ENCODE measurements at places on chromosomes 2 and 18.

DNA sequence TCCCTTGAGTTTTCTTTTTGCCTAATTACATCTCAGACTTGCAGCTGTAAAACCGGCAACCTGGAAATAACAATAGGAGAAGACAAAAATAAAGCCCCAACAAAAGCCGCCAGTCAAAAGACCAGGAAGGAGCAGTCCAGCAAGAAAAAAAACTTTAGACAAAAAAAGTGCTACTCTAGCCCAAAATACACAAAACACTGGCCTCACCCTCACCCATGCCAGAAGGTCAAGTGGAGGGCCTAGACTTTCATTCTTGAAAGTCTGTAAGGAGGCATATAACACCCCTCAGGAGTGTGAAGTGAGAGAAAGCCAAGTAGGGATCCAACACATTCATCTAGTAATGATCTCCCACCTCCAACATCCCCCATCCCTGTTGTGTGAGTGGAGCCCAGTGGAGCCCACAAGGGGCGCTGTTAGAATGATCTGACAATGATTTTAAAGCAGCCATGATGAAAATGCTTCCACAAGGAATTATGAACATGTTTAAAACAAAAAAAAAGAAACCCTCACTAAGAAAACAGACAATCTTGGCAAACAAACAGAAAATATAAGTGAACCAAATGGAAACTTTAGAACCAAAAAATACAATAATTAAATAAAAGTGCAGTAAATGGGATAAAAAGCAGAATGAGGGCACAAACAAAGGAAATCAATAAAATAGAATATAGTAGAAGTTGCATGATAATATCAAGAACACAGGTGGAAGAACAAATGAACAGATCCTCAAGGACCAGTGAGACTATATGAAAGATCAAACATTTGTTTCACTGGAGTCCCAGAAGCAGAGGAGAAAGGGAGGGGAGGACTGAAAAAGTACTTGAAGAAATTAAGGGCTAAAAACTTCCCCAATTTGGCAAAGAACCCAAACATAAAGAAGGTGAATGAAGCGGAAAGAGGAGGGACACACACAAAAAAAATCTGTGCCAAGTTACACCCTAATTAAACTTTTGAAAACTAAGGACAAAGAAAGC is 23.9 kb downstream of the SESTD1 start:
- no peak for DNase-seq

DNA sequence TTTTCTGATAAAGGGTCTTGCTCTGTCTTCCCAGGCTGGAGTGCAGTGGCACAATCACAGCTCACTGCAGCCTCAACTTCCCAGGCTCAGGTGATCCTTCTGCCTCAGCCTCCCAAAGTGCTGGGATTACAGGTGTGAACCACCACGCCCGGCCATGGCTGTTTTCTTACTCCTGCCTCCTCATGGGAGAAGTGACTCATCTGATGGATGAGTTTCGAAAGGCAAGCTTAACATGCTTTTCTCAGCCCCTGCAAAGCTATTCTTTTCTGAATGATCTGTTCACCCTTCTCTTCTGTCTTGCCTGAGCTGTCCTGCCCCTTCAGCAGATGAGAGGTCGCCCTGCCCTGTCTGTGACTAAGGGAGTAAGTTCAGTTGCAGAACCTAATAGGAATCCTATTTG is 929 bp upstream of the CREG2 start:
- DNase-seq, result no peak

- no peak for DNase-seq
These were observed 63.6 kb downstream of the INSIG2 start for GRCh38 chr2:118151831-118152230.

- DNase-seq, result no peak
These were observed 47.6 kb downstream of the COBLL1 start for GRCh38 chr2:164794016-164794415.

- no peak for DNase-seq
These were observed 11.2 kb upstream of the DDX1 start for GRCh38 chr2:15580451-15580850.

GRCh38 chr2:1931003-1931914 is 186.9 kb upstream of the PXDN start:
- no peak for DNase-seq

DNA sequence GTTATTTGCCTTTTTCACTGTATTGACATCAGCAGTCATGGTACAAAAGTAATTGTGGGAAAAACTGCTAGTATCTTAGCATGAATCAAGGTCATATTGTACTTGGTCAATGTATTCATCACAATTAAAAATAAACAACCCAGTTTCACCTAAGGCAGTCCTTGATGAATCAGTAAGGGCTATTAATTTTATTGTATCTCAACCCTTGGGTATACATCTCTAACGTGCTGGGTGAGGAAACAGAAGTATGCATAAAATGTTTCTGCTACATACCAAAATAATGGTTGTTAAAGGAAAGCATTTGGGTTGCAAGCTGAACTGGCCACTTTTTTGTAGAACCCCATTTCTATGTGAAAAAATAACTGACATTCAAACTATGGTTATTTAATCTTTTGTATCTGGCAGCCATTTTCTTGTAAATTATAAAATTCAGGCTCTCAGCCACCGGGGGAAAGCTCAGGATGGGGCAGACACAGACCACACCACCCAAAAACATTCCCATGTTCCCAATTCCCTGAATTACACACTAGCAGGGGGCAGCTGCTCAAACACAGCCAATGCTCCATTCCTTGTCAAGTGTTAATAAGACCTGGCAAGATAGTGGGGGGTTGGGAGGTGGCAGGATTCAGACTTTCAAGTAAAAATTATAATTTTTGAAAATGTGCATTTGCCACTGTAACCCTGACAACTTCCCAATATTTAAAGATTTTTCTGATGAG is 49.3 kb downstream of the OLA1 start:
- DNase-seq, result no peak

DNA sequence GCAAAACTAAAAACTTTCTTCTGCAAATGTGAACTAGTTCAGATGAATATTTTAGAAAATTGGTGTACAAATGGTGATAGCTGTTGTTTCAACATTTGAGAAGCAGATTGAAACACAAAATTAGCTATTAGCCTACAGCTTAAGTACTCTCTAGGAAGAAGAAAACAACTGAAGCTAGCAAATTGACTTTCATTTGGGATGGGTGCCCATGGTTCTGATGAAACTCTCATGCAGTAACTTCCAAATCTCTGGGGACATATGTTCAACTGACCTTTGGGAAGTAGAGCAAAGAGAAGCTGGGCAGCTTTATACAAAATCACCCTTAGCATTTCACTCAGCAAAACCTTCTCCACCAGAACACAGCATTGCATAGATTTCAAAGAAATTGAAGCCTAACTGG is 119.0 kb downstream of the GALNT13 start:
- DNase-seq, result no peak

- no peak for DNase-seq
These were observed 219.8 kb downstream of the DPP10 start for GRCh38 chr2:114661971-114662939.

- no peak for DNase-seq
These were observed 63.5 kb upstream of the TTN start for GRCh38 chr2:178870703-178871102.

DNA sequence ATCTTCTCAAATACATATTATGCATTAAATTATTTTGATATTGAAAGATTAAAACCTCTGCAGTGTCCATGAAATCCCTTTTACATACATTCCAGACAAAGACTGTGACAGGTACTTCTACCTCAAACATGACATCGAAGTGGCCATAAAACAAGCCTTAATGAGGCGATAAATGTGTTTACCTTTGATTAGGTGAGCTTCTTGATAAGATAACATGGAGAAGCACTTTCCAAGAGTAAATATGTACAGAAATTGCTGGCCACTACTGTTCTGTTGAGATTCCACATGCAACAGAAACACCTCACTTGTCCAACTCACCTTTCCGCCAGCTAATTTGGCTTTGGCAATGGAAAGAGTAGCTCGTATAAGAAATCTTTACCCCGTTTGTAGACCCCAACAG is 55.2 kb downstream of the ZEB2 start:
- no peak for DNase-seq

DNA sequence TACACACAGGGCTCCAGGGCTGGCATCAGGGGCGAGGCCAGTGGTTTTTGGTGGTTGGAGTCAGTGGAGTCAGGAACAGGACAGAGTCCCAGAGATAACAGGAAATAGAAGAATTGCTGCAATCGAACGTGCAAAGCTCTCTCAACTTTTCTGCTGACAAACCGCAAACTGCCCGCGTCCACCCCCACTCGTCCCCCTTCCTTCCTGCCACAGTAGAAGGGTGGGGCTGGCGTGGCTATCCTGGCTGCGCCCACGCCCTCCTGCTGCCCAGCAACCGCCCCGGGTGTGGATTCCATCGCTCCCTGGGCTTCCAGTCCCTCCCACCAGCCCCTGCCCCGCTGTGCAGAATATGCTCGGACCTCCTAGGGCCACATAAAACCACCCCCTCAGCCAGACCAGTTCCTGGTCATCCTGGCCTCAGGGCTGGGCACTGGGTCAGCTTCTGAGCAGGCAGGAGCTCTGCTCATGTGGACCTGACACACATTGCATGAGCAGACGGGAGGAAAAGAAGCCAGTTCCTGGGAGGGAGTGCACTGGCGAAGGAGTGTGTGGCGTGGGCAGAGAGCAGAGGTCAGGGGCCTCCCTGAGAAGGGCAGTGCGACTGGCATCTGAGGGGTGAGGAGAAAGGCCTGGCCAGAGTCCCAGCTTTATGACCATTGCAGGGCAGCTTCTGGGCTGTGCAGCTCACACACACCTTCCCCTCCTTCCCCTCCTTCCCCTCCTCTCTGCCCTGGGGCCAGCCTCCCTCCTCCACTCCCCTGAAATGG is 85.4 kb upstream of the ATG16L1 start:
- peak; percentile 20 for DNase-seq

GRCh38 chr2:123696021-123696420 is 329.1 kb upstream of the CNTNAP5 start:
- no peak for DNase-seq

- DNase-seq, result no peak
These were observed 4.6 kb downstream of the EN1 start for GRCh38 chr2:118842661-118843482.

- DNase-seq, result no peak
These were observed 109.3 kb downstream of the ANTXR1 start for GRCh38 chr2:69122271-69122670.

DNA sequence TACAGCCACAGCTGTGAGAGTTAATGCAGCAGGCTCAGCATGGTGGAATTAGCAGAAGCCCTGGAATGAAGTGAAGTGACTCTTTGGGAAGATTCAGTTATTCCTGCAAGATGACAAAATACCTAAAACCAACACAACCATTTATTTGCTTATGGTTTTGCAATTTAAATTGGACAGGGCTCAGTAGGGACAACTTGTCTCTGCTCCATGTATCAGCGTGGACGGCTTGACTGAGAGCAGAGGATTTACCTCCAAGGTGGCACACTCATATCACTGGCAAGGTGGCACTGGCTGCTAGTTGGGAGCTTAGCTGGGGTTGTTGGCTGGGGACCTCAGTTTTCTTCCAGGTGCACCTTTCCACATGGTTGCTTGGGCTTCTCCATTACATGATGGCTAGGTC is 58.3 kb downstream of the LTBP1 start:
- DNase-seq, result no peak

DNA sequence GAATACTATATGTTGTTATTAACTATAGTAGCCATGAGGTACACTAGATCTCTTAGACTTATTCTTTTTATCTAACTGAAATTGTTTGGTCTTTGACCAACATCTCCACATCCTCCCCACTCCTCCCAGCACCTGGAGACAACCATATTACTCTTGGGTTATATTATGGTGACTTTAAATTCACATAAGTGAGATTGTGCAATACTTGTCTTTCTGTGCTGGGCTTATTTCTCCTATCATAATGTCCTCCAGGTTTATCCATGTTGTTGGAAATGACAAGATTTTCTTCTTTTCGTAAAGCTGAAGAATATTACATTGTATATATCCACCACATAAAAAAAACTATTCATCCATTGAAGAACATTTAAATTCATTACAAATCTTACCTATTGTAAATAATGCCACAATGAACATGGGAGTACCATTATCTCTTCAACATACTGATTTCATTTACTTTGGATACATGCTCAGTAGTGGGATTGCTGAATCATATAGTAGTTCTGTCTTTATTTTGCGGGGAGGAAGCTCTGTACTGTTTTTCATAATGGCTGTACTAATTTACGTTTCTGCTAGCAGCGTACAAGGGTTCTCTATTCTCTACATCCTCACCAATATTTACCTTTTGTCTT is 159.2 kb upstream of the SCN7A start:
- DNase-seq, result no peak

DNA sequence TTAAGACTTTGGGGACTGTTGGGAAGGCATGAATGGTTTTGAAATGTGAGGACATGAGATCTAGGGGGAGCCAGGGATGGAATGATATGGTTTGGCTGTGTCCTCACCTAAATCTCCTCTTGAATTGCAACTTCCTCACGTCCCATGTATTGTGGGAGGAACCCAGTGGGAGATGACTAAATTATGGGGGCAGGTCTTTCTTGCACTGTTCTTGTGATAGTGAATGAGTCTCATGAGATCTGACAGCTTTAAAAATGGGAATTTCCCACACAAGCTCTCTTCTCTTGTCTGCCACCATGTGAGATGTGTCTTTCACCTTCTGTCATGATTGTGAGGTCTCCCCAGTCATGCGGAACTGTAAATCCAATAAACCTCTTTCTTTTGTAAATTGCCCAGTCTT is 11.5 kb upstream of the MBP start:
- DNase-seq, result no peak

DNA sequence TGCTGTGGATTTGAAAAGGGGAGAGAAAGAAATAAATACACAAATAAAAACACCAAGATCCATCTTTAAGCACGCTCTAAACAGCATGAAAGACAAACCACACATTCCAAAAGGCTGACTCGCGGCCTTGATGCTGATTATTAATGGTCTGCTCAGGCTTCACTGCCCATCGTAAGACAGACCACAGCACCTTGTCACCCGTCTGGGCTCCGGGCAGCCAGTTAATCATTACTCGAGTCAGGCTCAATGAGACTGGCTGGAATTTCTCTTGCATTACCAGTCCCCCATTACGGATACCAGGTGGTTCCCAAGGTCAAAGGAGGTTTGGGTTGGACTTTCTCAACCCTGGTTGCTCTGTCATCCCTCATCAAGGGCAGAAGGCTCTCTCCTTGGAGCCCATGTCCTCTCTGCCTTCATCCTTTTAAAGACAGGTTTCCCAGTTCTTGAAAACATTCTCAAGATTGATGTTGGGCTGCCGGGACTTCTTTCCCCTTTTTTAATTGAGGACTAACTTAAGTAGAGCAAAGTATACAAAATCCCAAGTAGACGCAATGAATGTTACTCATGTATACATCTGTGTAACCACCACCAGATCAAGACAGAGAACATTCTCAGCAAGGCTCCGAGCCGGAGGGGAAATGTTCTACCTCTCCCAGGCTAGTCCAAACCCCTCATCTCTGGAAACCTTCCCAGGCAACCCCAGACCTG is 8.1 kb downstream of the SMAD7 start:
- DNase-seq, result no peak

- no peak for DNase-seq
These were observed 48.3 kb upstream of the MYL1 start for GRCh38 chr2:210363261-210363660.
